Testis (tissue), 5 donors: ENCODE measurements at places on chromosomes 2 and 18. TPM values are rescaled to one million over a fixed set of nuclear protein-coding genes. Genes with fewer than 3 reads are reported as not detected.
A peak's percentile ranks its signal among the peaks of the same experiment; 100 is the strongest.

PLEK gene
- total RNA-seq = 2.4 TPM

DNA sequence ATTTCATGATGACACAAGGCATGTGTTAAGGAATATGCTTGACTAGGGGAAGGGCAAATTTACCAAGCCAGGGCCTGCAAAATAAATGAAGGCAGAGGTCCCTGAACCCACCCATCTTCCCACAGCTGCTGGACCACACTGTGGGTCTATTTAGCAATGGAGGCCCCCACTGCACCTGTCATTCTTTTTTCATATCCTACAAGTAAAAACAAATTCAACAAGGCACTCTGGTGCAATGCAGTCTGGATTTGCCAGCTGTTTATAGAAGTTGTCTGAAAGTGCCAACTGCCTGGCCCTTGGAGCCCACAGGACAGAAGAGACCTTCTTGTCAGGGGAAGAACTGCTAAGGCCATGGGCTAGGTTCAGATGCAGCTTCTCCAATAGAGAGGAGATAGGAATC lies 112.8 kb upstream of the ATL2 start:
- no peaks in the 10 kb centered on the region for H3K4me1 ChIP-seq
- no peak for DNase-seq
- no peaks in the 10 kb centered on the region for H3K36me3 ChIP-seq

DNA sequence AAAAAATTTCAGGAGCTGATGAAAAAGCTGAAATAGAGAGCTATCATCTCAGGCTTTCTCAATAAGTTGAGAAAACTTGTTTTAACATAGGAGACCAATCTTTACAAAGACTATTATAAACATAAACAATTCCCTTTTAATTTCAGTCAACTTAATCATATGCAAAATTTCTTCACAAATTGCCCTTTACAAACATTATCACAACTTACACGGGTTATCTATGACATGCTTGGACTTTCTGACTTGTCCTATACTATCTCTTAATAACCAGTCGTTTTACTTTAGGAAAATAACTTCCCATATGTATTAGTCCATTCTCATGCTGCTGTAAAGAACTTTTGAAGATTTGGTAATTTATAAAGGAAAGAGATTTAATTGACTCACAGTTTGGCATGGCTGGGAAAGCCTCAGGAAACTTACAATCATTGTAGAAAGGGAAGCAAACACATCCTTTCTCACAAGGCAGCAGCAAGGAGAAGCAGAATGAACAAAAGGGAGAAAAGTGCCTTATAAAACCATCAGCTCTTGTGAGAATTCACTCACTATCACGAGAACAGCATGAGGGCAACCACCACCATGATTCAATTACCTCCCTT lies 1583.7 kb upstream of the CELF4 start:
- no peak overlapping the region for H3K27ac ChIP-seq
- no peaks in the 10 kb centered on the region for H3K4me1 ChIP-seq
- H3K27me3 ChIP-seq = no peaks in the 10 kb centered on the region

GRCh38 chr2:208415897-208416296 lies 9.3 kb downstream of the PTH2R start:
- no peak overlapping the region for H3K27ac ChIP-seq
- no peak overlapping the region for H3K4me3 ChIP-seq
- no peaks in the 10 kb centered on the region for H3K27me3 ChIP-seq
- no peak for DNase-seq
- H3K36me3 ChIP-seq = no peaks in the 10 kb centered on the region
- H3K4me1 ChIP-seq = no peaks in the 10 kb centered on the region

- no peaks in the 10 kb centered on the region for H3K36me3 ChIP-seq
- no peaks in the 10 kb centered on the region for H3K27me3 ChIP-seq
- no peak overlapping the region for H3K4me3 ChIP-seq
- H3K4me1 ChIP-seq = peaks cover 5% of the 10 kb centered on the region
- H3K27ac ChIP-seq = no peak overlapping the region
Observed at GRCh38 chr2:225037415-225038230, 4.6 kb downstream of the DOCK10 start.

- peak; percentile 31 for DNase-seq
- H3K4me3 ChIP-seq = no peak overlapping the region
- H3K36me3 ChIP-seq = no peaks in the 10 kb centered on the region
- H3K27me3 ChIP-seq = no peaks in the 10 kb centered on the region
- H3K27ac ChIP-seq = no peak overlapping the region
- H3K4me1 ChIP-seq = no peaks in the 10 kb centered on the region
Observed at GRCh38 chr2:215002500-215002899, 135.9 kb downstream of the ABCA12 start.

RPRD1A gene
- total RNA-seq = 104 TPM

- no peaks in the 10 kb centered on the region for H3K27me3 ChIP-seq
- H3K4me1 ChIP-seq = no peaks in the 10 kb centered on the region
- no peak overlapping the region for H3K4me3 ChIP-seq
- no peaks in the 10 kb centered on the region for H3K36me3 ChIP-seq
- H3K27ac ChIP-seq = no peak overlapping the region
Observed at GRCh38 chr18:73136134-73136533, 268.3 kb upstream of the NETO1 start.

PROKR1 gene
- total RNA-seq = 0.24 TPM

DNA sequence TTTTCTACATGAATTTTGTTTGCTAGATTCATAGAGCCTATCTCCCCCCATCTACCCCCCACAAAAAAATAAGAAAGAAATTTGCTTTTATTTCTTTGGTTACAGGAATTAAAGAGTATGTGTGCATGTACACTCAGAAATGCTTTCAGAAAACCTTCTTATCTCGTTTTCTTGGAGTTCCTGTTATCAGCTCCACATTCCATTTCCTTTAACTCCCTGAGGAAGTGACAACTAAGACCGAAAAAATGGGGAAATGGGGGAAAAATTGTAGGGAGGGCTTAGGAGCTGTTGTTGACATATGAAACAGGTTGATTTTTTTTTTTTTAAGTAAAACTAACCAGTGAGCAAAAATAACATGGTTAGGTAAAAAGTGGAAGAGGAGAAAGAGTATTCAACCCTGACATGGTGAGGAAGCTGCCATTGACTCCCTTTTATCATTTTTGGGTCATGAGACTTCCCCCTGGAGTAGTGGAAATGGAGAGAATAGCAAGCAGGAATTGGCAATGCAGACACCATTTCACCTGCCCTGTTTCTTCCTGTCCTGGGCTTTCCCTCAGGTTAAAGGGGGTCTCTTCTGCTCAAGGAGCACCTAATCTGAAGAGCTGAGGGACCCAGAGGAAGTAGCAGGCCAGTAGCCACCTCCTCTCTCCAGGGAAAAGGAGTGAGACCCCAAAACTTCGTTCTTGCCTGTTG lies 93.5 kb downstream of the OSBPL6 start:
- no peak overlapping the region for H3K4me3 ChIP-seq
- no peaks in the 10 kb centered on the region for H3K4me1 ChIP-seq
- H3K36me3 ChIP-seq = no peaks in the 10 kb centered on the region
- DNase-seq = no peak
- H3K27ac ChIP-seq = no peak overlapping the region

DNA sequence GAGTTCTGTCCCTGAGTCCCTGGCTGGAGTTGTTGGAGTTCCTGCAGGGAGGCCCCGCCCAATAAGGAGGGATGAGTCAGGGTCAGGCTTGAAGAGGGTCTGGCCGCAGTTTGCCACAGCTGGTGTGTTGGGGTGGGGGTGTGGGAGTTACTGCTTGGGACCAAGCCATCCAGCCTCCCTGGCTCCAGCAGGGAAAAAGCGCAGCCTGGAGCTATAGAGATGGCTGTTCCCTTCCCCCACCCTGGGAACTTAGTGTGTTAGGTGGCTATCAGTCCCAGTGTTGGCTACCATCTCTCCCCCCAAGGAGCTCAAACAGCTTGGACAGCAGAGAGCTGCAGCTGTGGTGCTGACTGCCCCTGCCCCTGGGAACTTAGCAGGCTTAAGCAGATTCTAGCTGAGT lies 13.2 kb upstream of the TANK start:
- H3K36me3 ChIP-seq = no peaks in the 10 kb centered on the region
- H3K4me3 ChIP-seq = no peak overlapping the region
- H3K27ac ChIP-seq = no peak overlapping the region
- no peaks in the 10 kb centered on the region for H3K27me3 ChIP-seq
- no peaks in the 10 kb centered on the region for H3K4me1 ChIP-seq

- no peaks in the 10 kb centered on the region for H3K27me3 ChIP-seq
- no peaks in the 10 kb centered on the region for H3K4me1 ChIP-seq
- no peak for DNase-seq
- H3K27ac ChIP-seq = no peak overlapping the region
Observed at GRCh38 chr2:15299904-15300520, 261.1 kb downstream of the NBAS start.

HTR2B gene
- total RNA-seq = 0.37 TPM

DNA sequence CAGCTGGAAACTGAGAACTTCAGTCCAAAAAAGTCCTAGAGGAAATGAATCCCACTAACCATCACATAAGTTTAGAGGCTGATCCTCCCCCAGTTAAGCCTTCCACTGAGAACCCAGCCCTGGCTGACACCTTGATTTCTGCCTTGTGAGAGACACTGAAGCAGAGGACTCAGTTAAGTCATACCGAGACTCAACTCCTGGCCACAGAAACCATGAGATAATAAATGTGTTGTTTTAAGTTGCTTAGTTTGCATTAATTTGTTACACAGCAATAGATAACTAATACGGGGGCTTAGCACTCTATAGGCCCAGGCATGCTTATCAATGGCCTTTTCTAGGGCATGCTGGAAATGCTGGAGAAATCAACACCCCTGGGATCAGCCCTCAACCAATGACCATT lies 3.4 kb upstream of the ADD2 start:
- DNase-seq = no peak
- peaks cover 8% of the 10 kb centered on the region for H3K4me1 ChIP-seq
- H3K27me3 ChIP-seq = no peaks in the 10 kb centered on the region
- H3K4me3 ChIP-seq = no peak overlapping the region
- no peak overlapping the region for H3K27ac ChIP-seq
- no peaks in the 10 kb centered on the region for H3K36me3 ChIP-seq

DNA sequence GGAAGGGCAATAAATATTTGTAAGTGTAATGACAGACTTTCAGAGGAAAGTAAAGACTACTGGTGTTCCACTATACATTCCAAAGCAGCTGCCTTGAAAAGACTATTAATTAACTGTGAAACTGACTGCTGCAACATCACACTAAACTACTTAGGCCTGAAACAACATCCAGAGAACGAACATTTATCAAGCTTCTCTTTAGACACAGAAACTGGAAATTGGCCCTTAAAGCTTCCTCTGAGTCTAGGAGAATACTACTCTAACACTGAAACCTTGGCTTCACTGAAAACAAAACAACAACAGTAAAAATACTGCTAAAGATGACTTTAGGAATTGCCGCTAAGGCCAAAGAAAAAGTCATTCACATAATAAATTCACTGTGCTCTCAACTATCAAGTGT lies 74.6 kb downstream of the ESCO1 start:
- H3K4me3 ChIP-seq = no peak overlapping the region
- H3K27me3 ChIP-seq = no peaks in the 10 kb centered on the region
- DNase-seq = no peak
- peaks cover 3% of the 10 kb centered on the region for H3K4me1 ChIP-seq

DNA sequence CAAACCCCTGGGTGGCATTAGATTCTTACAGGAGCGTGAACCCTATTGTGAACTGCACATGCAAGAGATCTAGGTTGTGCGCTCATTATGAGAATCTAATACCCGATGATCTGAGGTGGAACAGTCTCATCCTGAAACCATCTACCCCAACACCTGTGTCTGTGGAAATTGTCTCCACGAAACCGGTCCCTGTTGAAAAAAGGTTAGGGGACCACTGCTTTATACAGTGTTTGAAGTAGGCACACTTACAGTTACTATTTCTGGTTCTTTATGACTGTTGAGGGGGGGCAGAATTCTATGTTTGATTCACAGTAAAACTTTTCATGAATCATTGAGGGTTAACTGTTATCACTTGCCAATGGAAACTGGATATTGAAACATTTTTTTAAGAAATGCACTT lies 72.0 kb downstream of the RIF1 start:
- no peaks in the 10 kb centered on the region for H3K4me1 ChIP-seq
- no peaks in the 10 kb centered on the region for H3K27me3 ChIP-seq
- no peak for DNase-seq
- no peak overlapping the region for H3K4me3 ChIP-seq
- no peak overlapping the region for H3K27ac ChIP-seq
